ENCODE measurements at places on chromosomes 11 and 22. TPM values are rescaled to one million over a fixed set of nuclear protein-coding genes. Genes with fewer than 3 reads are reported as not detected.
A peak's percentile ranks its signal among the peaks of the same experiment; 100 is the strongest.

DNA sequence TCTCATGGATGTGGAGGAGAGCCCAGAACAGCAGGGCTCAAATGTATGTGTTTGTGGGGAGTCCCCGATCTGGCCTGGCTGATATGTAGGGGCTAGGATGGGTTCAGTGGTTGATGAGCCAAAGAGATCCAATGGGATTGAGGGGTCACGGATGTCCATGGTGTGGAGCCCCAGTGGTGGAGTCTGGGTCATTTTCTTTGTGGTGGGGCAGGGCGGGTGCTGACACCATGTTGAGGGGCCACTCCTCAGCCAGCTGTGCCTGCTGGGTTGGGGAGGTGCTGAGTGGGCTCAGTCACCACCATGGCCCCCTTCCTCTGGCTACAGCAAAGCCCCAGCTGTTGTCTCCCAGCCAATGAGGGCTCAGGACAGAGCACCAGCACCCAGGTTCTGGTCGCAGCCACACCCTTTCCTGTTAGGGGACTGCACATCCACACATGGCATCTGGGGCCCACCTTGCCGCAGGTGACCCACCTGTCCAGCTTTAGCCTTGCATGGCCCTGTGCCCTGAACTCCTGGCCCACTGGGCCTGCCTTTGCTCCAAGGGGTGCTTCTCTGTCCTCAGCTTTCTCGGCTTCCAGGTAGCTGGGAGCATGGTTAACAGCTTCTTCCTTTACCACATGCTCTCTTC is 3.2 kb upstream of the GNAZ start:
- no peak for DNase-seq

DNA sequence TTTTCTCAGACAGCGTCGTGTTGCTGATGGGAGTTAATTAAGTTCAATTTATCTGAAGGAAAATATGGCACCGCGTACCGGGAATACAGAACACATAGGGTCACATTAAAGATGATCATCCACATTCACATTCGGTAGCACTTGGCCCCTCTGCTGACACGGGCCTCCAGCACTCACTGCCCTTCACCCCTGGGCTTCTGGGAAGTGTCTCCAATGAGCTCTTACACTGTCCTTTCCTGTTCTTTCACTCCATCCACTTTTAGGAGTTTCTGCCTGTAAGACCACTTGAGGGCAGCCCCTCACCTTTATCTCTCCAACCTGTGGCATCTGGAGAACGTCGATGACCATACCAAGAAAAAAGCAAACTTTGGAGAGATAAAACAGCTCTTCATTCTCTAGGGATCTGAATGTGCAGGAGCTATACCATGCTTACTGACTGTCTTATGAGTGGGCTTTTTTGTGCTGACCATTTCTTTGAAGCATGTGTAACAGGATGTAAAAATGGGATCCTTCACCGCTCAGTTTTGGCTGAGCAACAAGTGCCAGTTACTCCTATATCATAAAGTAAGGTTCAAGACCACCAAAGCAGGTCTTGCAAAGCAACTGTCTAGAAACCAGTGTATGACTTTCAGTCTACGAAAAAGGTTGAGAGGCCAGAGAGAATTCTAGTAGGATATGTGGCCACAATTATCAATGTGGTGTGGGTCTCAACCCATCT is 1.1 kb upstream of the SERGEF start:
- no peak for DNase-seq

- DNase-seq, result no peak
Observed at GRCh38 chr11:114569801-114570200, 10.1 kb upstream of the NXPE1 start.

- DNase-seq, result no peak
Observed at GRCh38 chr22:20464912-20465758, 27.5 kb upstream of the SCARF2 start.

GRCh38 chr22:18905540-18906409 is at the start of gene DGCR6:
DGCR6 (plus strand) TSS chr22:18906320; CDS start chr22:18906375, 55 bp downstream.
- no peak for DNase-seq

GRCh38 chr11:93239966-93240365 is 42.2 kb upstream of the SLC36A4 start:
- no peak for DNase-seq

- no peak for DNase-seq
Observed at GRCh38 chr11:3103076-3103475, 45.9 kb upstream of the CARS1 start.

DNA sequence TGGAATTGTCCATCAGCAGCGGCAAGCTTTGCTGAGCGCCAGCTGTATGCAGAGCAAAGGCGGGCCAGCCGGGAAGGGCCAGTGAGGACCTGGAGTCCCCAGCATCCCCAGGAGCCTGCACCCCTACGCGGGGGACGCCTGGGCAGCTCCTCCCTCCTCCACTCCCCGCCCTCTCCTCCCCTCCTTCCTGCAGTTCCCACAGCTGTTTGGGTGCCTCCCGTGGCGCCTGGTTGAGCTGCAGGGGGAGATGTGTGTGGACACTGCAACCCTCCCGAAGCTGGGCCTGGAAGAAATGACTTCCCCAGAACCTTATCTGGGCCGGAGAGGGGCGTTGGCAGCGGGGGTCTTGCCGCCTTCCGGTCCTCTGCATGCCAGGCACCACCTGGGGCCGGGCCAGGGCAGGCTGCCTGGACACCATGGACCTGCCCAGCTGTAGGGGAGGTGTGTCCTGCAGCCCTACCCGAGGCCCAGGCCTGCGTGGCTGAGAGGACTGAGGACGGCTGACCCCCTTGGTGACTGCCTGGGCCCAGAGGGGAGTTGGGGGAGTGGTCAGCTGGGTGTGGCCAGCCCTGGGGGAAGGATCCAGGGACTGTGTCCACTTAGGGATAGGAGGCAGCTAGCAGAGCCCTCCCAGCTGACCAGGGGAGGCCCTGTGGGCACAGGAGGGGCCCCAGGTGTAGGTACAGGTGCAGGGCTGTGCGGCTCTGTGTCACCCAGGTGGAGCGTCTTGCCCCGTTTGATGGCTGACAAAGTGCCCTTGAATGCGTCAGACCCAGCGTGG is 16.8 kb upstream of the MUC6 start:
- no peak for DNase-seq

GRCh38 chr11:104700609-104701008 is 197.7 kb downstream of the CASP12 start:
- DNase-seq, result peak; percentile 35

GRCh38 chr11:118434123-118434552 is 2.2 kb upstream of the KMT2A start:
- peak; percentile 74 for DNase-seq

DNA sequence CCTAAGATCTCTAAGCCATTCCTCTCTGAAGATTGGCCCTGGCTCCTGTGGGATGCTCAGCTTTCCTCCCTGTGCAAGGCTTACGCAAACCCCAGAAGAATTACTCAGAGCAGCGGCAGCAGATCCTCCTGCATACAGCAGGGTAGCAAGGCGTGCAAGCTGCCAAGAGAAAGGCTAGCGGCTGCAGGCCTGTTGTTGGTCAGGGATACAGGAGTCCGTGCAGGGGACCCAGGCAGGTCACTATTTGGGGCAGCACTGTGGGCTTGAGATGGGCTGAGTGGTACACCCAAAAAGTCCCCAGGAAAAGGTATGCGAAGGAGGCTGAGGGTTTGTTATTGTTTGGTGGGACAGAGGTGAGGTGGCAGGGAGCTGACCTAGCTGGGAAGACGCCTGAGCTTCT is 1.5 kb downstream of the GLB1L2 start:
- no peak for DNase-seq

DNA sequence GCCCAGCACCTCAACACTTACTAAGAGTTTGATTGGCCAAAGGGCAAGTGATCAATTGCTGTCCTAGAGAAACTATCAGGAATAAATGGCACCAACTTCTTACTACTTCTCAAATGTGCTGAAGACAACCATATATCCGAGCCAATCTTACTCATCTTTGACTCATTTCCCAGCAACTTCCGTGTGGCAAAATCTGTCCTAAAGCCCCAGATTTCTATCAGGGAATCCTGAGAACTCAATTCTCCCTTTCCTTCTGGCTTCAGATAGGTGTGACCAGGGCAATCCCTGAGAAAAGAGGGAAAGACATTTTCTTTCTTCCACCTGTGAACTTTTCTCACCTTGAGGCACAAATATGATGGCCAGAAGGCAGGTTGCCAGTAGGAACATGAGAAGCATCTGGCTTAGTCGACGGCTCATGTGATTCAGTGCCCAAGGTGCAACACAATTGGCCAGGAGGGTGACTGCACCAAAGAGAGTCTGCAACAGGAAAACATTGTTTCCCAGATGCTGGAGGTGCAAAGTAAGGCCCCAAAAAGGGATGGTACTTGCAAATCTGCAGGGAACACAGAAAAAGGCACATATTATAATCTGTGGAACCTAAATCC is 21.8 kb upstream of the SLC22A24 start:
- DNase-seq, result no peak

- DNase-seq, result no peak
Observed at GRCh38 chr11:15519911-15520310, 405.2 kb downstream of the INSC start.

- DNase-seq, result no peak
Observed at GRCh38 chr11:64249563-64250414, 1.5 kb upstream of the PLCB3 start.

GRCh38 chr22:28013611-28014010 is 94.6 kb upstream of the PITPNB start:
- no peak for DNase-seq

GRCh38 chr11:47317064-47317828 is 35.3 kb downstream of the MYBPC3 start:
- DNase-seq, result no peak

DNA sequence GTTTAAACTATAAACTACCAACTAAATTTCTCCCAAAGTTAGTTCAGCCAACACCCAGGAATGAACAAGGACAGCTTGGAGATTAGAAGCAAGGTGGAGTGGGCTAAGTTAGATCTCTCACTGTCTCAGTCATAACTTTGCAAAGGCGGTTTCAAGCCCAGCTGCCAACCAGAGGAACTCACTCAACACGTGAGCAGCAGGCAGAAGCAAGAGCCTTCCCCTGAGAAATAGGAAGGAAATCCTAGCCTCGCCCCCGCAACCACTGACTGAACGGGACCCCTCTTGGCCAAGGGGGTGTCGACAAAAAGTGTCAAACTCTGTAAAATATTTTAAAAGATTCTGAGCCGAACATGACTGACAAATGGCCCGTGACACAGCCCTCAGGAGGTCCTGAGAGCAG is 4.4 kb upstream of the KRTAP5-9 start:
- DNase-seq, result no peak

DNA sequence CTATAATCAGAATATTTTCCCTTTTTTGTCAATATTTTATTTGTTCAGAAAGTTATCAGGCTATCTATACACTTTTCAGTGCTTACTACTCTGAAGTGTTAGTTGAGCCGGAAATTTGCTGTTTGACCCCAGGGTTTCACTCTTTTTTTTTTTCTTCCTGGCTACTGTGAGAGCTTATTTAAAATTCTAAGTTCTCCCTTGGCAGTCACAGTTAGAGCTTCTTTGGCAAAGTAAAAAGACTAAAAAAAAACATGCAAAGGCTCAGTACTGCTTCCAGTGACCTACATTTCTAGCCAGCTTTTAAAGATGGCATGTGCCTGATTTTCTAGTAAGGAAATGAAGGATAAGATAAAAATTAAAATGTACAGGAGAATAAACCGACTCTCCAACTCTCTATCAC is 48.4 kb downstream of the ELP4 start:
- DNase-seq, result no peak

DNA sequence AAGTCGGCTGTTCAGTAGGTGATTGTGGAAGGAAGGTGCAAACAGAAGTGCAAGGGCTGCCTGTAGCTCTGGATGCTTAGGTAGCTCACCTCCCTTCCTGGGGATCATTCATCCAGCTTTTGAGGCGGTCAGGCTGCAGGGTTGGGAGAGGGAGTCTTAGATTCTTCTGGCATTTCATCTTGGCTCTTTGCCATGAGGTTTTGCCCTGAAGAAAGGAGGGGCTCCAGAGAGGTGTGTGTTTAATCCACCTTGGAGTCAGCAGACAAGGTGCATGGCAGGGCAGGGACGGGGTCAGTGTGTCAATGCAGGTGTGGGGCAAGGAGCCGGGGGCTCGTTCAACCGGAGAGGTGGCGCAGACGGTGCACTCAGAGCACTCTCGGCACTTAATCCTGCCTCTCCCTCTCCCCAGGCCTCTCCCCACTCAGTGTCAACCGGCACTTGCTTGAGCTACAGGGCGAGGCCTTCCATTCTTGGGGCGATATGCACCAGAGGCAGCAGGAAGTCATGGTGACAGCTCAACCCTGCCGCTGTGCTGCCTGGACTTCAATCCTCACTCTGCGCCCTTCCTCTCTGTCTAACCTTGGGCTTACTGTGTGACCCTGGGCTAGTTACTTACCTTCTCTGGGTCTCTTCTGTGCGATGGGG is 7.2 kb downstream of the ADAMTS15 start:
- DNase-seq, result no peak

GRCh38 chr22:17742527-17742902 is 31.8 kb downstream of the BID start:
- DNase-seq, result peak; percentile 67

DNA sequence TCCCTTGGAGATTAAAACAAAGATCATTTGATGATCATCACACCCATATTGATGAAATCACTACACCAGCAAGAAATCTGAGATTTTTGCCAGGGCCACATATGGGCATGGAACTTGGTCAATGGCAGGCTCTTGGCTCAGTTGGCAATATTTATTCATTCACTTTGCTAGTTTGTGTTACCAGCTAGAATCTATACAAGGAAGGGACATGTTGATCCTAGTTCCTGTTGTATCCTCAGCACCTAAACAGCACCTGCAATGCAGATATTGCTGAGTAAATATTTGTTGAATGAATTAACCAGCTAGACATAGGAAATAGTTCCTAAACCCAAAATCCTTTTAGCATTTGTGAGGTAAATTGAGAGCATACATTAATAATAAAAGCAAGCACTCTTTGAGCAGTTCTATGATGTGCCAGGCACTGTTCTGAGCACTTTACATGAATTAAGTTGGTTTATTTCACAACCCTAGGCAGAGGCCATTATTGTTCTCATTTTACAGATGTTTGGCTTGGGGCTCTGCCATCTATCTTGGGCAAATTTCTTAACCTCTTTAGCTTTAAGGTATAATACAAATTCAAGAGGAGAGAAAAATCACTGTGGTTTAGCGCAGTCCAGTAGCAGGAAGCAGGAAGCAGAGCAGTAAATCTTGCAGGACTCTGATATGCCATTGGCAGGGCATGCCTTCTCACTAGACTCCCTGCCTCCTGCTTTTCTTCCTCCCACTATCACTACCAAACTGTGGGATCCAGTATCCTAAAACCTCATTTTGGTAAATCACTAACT is 1.6 kb downstream of the TRIM68 start:
- DNase-seq, result no peak

DNA sequence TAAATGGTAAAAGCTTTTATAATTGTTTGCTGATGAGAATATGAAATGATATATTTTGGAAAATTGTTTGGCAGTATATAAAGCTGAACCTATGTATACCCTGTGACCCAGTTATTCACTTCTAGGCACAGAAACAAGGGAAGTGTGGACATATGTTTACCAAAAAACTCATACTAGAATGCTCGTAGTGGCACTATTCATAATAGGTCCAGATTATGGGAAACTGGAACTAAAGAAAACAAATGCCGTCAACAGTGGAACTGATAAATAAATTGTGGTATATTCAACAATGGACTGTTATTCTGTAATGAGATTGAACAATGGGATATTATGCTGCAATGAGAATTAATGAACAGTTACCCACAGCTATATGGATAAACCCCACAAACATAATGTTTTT is 32.8 kb downstream of the CSTPP1 start:
- no peak for DNase-seq

The ADAMTS15 gene
- total RNA-seq, result 7.1 TPM

The RAB39A gene
- total RNA-seq, result not detected

The OR52I1 gene
- total RNA-seq, result not detected

The P2RY6 gene
- 0.41 TPM for total RNA-seq

The OR4D10 gene
- not detected for total RNA-seq

The MMP11 gene
- 36.3 TPM for total RNA-seq

The ANGPTL5 gene
- total RNA-seq, result not detected

The DKK3 gene
- 67.3 TPM for total RNA-seq

The WBP2NL gene
- total RNA-seq, result 35.9 TPM

The GNAZ gene
- total RNA-seq, result 6.4 TPM

The OR2AG1 gene
- total RNA-seq, result not detected

The SYT7 gene
- 0.41 TPM for total RNA-seq
